ENCODE measurements at places on chromosomes 13 and 19.
A peak's percentile ranks its signal among the peaks of the same experiment; 100 is the strongest.

- DNase-seq = no peak
Observed at GRCh38 chr19:19547674-19548336, 9.7 kb downstream of the CILP2 start.

GRCh38 chr13:71118779-71119364, 748.1 kb downstream of the DACH1 start:
- DNase-seq = peak; percentile 0

DNA sequence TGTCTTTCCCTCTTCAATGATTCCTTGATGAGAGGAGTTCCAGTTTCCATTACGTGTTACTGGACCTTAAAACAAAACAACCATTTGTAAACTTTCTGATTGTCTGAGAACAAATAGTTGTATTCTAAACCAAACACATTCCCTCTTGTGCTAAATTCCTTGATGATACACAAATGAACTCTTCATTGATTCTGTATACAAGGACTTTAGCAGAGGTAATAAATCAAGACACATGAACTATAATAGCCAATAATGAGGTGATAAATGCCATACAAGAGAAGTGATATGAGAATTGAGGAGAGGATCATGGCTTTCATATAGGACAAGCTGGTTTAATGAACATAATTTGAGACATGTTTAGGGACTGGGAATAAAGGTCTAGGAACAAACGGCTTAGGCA, 13.5 kb upstream of the GPC5 start:
- DNase-seq = no peak

GRCh38 chr13:61874970-61875579, 459.4 kb upstream of the PCDH20 start:
- no peak for DNase-seq

GRCh38 chr13:41384749-41385503, 72.4 kb upstream of the RGCC start:
- DNase-seq = no peak

- DNase-seq = no peak
Observed at GRCh38 chr13:111912991-111913760, 153.8 kb upstream of the SOX1 start.

DNA sequence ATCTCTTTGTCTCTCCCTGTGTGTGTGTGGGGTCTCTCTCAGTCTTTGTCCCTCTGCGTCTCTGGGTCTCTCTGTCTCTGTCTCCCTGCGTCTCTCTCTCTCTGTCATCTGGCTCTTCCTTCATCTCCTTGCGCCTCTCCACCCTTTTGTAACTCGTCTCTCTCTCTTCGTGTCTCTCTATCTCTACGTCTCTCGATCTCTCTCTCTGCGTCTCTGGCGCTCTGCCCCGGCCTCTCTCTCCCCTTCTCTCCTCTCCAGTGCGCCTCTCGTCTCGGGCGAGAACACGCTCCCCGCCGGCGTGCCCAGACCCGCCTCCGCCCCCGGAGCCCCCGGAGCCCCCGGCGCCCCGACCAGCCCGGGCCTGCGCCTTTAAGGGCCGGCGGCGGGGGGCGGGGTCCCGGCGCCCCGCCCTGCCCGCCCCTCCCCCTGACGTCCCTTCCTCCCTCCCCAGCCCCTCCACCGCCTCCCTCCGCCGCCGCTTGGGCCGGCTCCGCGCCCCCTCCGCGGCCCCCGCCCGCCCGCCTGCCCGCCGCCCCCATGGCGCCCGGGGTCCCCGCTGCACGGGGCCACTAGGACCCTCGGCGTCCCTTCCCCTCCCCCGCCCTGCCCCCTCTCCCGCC, at the start of gene MARK4:
MARK4 (plus strand) TSS at position 440 of the 620 bp plus-strand sequence. CDS start 318 bp downstream, outside the sequence.
- DNase-seq = peak; percentile 14

GRCh38 chr19:31770223-31770622, 421.0 kb upstream of the TSHZ3 start:
- DNase-seq = no peak

DNA sequence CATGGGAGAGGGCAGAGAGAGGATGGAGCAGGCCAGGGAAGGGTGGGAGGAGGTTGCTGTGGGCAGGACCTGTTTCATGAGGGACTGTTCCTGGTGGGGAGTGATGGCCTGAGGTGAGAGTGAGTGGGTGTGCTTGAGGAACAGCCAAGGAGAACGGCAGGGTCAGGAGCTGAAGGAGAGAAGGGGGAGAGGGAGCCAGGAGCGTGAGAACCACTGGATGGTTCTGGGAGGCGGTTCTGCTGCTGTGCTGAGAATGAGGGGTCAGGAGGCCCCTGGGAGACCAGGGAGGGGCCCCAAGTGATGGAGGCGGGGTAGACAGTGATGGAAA, 7.8 kb downstream of the SIN3B start:
- no peak for DNase-seq

- no peak for DNase-seq
Observed at GRCh38 chr19:52453324-52454094, at the start of gene ZNF578. ZNF578 (plus strand) TSS chr19:52453553; CDS start chr19:52501846, 48,293 bp downstream.

DNA sequence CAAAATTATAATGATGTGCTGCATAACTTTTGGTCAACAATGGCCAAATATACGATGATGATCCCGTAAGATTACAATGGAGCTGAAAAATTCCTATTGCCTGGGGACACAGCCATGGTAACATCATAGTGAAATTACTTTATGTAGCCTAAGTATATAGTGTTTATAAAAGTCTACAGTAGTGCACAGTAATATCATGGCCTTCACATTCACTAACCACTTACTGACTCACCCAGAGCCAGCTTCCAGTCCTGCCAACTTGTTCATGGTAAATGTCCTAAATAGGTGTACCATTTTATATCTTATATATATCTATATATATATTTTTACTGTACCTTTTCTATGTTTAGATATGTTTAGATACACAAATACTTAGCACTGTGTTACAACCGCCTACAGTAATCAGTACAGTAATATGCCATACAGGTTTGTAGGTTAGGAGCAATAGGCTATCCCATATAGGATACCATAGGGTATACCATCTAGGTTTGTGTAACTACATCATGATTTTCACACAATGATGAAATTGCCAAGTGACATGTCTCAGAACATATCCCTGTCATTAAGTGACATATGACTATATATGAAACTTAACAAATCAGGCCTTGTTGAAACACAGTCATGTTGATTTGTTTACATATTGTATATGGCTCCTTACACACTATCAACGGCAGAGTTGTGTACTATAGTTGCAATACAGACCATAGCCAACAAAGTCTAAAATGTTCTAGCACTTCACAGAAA, 23.7 kb downstream of the DIS3 start:
- no peak for DNase-seq

GRCh38 chr13:34431827-34432581, 510.1 kb upstream of the NBEA start:
- no peak for DNase-seq

- no peak for DNase-seq
Observed at GRCh38 chr19:17359905-17360800, 17.0 kb downstream of the PLVAP start.

DNA sequence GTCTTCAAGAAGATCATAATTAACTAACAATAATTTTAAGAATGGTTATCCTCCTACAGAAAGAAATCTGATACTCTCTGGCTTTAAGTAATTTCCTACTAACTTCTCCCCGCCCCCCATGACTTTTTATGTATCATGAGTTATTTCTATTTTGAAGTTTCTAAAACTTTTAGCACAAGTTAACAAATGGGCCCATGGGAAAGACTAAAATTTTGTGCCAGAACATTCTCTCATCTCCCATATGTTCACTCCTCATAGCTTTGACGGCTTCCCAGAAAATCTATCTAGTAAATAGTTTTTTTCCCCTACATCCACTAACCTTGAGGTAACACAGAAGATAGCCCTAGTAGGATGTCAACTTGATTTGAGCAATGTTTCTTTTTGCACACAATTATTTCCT, 148.3 kb downstream of the POSTN start:
- DNase-seq = no peak

GRCh38 chr13:32525766-32526165, 12.8 kb downstream of the N4BP2L2 start:
- no peak for DNase-seq

GRCh38 chr13:20119960-20120359, 40.9 kb downstream of the GJA3 start:
- no peak for DNase-seq

DNA sequence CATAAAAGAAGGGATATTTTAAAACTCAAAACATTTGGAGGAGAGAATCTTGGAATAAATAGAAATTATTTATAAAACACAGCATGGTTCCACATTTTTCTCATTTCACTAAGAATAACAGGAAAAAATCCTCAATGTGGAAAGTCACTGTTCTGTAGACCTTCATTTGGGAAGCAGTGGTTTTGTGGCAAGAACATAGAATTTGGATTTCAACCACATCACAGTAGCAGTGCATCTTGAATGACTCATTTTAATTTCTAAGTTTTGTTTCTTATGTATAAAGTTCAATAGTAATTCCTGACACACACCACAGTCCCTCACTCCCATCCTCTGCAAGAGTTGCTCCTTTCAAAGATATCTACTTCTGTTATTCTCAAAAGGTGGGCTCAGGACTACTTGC, 264.0 kb downstream of the ENOX1 start:
- no peak for DNase-seq

- DNase-seq = no peak
Observed at GRCh38 chr13:22012686-22013085, 341.8 kb downstream of the FGF9 start.

- DNase-seq = no peak
Observed at GRCh38 chr13:28177327-28177726, 39.0 kb downstream of the PAN3 start.

GRCh38 chr19:38149661-38150061, 74.4 kb downstream of the DPF1 start:
- DNase-seq = no peak

- no peak for DNase-seq
Observed at GRCh38 chr13:84080748-84081530, 198.7 kb upstream of the SLITRK1 start.

DNA sequence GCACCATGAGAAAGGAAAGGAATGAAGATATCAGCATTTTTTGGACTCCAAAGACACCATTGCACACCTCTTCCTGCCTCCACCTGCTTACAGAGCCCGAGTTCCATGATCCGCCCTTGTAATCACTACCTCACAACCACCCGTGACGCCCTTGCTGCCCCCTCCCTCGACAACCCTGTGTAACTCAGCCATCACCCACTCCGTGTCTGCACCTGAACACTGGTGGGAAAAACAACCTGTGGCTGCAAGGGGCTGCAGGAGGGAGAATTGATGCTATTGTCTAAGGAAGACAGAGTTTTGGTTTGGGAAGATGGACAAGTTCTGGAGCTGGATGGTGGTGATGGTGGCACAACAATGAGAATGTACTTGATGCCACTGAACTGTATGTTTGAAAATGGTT, 27.0 kb downstream of the ZIC5 start:
- DNase-seq = no peak

DNA sequence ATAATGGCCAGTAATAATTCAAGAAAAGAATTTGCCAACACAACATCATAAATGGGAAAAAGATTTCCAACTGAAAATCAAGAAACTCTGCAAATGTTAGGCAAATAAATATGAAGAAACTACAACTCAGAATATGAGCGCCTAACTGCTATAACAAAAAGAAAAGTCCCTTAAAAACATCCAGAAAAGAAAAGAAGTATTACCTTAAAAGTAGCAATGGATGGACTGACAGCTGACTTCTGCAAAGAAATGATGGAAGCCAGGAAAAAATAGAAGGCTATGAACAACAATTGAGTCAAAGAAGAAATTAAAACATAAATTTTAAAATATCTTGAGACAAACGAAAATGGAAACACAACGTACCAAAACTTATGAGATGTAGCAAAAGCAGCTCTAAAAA, 482.3 kb upstream of the ZNF507 start:
- no peak for DNase-seq

DNA sequence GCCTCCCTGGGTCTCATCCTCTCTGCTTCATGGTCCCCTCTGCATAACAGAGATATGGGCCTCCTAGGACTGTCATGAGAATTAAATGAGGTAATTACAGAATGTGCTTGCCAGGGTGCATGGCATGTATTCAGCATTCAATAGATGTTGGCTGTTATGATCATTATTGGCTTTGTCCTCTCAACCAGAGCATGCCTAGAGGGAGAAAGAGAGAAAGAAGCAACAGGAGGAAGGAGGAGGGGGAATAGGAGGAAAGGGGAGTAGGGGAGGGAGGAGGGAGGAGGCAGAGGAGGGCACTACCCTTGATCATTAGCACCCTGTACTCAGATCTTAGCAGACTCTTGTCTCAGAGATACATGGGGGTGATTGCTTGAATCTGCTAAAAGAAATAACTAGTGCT, 41.0 kb upstream of the SIAH3 start:
- no peak for DNase-seq

- DNase-seq = peak; percentile 80
Observed at GRCh38 chr13:45799451-45799850, 52.1 kb downstream of the SIAH3 start.

- DNase-seq = no peak
Observed at GRCh38 chr13:51759240-51759639, 44.7 kb downstream of the DHRS12 start.

- DNase-seq = no peak
Observed at GRCh38 chr19:29833614-29834261, 21.9 kb downstream of the CCNE1 start.

GRCh38 chr19:54674021-54674617, 11.3 kb downstream of the LILRB4 start:
- DNase-seq = no peak

DNA sequence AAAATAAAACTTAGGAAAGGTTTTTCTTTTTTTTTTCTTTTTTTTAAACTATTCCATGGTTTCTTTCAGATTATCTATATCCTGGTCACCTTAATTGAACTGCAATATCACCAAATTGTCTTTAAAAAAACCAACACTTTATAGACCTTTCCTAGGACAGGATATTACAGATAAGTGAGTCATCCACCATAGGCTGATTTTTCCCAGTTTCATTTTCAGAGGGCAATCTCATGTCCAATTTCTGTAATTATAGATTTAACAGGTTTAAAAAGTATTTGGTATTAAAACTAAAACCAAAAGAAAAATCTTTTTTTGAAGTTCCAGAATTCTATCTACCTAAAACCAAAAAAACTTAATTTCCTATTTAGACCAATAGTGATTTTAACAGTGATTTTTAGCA, 13.2 kb downstream of the SPART start:
- DNase-seq = no peak

DNA sequence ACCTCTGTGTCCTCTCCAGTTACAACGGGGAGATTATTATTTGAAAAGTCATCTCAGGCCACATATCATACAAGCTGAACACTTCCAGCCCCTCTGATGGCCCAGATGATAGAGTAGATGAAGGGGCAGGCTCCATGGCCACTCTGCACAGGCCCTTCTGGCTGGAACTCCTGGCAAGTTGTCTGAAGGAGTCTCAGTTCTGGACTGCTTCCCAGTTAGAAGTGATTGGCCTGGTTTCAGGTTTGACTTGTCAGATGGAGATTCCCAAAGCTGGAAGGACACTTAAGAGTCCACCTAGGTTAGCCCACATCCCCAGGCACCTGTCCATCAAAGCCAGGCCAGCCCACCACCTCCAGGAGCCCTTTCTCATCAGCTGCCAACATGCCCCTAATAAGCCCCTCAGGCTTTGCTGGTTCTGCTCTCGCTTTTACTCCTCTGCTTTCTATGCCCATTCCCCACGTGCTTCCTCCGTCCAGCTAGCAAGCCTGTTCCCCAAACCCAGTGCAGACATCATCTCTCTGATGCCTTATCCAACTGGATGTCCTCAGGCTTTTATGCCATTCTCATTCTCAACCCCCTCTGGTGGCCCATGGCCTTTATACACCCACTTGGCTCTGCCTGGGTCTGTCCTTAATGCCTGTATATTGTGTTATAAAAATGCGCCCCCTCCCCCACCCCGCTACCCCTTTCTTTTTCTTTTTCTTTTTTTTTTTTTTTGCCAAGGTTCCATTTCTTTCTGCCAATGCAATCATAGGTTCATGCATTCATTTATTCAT, 56.5 kb downstream of the HSPH1 start:
- DNase-seq = no peak
